ENCODE measurements at places on chromosomes 11 and 22.

GRCh38 chr11:110766316-110766715 is 54.1 kb upstream of the ARHGAP20 start:
- DNase-seq: no peak

DNA sequence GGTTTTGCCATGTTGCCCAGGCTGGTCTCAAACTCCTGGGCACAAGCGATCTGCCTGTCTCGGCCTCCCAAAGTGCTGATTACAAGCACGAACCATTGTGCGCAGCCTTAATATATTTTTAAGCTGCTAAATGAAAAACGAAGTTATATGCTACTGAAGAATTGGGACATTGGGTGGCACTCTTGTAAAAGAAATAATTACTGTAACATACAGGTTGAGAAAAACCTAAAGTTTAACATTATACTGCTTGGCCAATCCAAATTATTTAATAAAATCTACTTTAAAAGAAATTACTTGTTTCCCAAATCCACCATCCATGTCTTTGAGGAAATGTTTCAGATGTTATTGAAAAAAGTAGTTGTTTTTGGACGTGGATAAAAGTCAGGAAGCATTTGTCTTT is 37.9 kb upstream of the ARHGAP32 start:
- no peak for DNase-seq

DNA sequence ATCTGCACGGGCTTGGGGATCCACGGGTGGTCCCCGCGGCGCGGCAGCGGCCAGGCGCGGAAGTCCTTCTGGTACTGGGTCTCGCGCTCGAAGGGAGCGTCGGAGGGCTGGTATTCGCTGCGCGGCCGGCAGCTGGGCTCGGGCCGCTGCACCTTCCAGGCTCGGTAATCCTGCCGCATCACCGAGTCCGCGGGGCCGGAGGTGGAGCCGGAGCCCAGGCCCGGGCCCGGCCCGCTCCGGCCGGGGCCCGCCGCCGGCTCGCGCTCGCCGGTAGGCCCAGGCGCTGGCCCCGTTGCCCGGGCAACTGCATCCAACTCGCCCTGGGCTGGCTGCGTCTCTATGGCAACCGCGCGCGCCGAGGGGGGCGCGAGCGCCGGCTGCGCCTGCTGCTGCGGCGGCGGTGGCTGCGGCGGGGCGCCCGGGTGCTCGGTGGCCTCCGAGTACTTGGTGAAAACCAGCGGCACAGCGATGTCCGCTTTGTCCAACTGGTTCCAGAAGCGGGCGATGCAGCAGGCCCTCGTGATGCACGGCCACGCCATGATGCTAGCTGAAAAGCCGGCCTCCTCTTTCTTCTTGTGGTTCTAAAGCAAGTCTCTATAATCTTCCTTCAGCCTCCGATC is 897 bp downstream of the MAP6 start:
- peak; percentile 84 for DNase-seq

GRCh38 chr11:106242718-106243415 is 165.4 kb downstream of the AASDHPPT start:
- no peak for DNase-seq

DNA sequence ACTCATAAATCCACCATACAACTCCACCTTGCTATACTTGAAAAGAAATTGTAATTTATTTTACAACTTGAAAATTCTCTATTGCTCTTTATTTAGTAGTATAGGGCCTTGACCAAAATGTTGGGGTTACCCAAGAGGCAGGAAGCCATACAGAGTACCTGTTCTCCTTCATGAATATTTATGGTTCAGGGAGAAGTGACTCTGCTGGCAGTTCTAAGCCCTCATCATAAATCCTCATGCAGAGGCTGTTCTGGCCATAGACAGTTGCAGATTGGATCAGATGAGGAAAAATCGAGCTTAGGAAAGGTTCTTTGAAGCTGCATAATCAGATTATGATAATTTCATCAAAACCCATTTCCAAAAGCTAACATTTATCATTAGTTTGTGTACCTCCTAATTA is 449.4 kb upstream of the TENM4 start:
- no peak for DNase-seq
